NCI-H1105 (cell line): ENCODE measurements at places on chromosomes 5 and 9.

- no peak for DNase-seq
Observed at GRCh38 chr5:116395631-116396203, 178.9 kb downstream of the SEMA6A start.

DNA sequence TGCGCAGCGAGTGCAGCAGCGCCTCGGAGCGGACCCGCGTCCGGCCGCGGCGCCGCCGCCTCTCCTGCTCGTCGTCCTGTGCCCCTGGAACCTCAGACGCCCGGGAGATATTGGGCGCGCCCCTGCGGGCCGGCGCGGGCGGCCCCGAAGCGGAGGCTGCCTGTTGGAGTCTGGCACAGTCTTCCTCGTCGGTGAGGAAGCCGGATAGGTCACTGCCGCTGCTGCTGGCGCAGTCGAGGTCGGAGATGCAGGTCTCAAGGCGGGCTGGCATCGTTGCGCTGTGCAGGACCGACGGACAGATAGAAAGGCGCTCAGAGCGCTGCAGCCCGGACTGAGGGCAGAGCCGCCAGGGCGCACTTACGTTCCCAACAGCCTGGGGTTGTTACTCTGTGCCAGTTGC, 344 bp downstream of the NEUROG1 start:
- no peak for DNase-seq

GRCh38 chr5:93226202-93226735, 354.8 kb downstream of the NR2F1-AS1 start:
- DNase-seq: no peak

DNA sequence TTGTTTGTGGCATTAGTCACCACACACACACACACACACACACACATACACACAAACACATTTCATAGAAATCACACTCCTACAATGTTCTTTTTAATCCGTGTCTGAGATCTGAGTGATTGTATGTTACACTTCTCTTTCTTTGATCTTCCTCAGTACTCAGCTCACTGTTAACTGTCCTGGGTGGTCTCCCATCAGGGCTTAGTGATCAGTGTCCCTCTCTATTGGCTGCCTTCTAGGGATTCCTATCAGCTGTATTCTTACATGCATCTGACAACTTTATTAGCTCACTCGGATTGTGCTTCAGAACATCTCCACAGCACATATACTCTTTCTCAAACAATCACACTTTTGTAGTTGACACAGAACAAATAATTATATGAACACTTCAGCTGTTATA, 170.2 kb upstream of the POU5F2 start:
- no peak for DNase-seq

DNA sequence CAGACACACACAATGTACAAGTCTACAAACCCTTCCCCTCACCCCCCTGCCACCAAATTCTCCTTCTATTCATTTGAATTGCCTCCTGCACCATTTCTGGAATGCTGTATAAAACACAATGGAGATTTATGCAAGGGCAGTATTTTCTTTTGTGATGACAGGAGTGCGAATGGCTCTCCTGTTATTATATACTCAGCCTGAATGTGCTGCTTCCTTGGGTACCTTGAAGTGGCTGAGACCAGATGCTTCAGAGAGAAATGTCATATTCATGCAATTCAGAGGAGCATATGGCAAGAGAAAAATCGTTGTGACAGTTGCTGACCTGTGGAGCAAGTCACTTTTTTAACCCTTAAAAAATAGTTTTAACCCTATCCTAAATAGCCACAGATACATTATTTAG, 468.0 kb upstream of the WWC1 start:
- no peak for DNase-seq

GRCh38 chr5:38607396-38607795, 51.0 kb upstream of the LIFR start:
- DNase-seq: no peak

GRCh38 chr9:70761139-70761670, 346.7 kb upstream of the KLF9 start:
- DNase-seq: peak; percentile 71

DNA sequence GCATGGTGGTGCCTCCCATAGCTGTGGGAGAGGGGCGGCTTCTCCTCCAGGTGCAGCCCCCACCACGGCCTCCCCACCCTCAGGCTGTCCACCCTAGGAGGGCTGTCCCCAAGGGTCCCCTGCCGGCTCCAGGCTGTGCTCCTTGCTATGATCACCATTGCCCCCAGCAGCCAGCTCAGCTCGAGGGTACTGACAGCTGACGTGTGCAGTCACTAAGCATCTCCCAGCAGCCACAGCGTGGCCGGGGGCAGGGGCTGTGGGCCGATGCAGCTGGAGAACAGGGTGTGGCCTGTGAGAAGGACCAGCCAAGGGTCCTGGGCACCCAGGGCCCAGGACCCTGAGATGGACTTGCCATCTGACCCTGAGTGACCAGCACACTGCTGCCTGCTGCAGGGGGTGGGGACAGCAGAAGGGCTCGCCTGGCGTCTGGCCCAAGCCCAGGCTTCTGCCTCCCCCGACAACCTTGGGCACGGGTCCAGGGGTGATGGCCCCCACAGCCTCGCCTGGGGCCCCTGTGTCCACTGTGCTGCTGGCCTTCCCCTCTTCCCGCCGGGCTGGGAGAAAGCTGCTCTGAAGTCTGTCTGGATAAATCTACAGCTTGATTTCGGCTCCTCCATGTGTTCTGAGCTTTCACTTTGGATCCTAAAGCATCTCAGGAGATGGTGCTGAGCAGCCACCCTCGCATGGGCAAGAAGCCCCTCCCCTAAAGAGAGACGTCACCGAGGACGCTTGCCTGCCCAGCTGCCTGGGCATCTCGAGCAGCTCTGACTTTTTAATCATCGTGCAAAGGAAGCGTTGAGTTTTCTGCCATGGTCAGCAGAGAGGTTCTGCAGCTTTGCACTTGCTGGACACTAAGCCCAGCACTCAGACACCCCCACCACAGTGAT, 5.5 kb downstream of the KCNT1 start:
- no peak for DNase-seq

DNA sequence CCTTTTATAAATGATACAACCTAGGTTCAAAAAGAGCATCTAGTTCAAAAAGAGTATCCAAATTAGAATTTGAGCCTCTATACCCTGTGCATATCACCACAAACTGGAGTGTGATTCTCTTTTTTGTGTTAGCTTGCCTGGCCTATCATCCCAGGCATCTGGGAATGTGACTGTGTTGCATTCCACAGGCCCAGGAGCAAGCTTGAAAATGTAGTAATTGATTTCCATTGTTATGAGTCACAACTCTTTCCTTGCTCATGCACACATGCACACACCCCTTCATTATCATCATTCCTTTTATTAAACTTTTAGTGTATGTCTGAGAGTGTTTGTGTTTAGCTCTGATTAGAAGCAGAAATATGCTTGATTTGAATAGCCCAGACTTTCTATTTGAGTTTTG, 75.2 kb downstream of the FCHO2 start:
- no peak for DNase-seq

DNA sequence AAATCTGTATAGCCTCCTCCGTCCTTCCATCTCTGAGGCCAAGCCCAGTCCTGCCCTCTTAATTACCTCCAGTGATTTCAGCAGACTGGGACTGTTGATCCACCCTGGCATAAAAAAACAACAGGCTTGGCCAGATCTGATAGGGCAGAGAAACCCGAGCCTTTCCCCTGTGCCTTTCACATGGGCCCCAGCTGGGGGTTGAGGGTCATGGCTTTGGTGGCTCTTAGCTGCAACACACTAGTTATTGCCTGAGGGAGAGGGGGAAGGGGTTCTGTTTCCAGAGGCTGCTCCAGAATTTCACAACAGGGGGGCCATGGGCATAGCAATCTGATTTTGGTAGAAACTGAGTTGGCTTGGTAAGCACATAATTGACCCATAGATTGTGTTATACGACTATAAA, 21.2 kb upstream of the PANK3 start:
- DNase-seq: no peak

DNA sequence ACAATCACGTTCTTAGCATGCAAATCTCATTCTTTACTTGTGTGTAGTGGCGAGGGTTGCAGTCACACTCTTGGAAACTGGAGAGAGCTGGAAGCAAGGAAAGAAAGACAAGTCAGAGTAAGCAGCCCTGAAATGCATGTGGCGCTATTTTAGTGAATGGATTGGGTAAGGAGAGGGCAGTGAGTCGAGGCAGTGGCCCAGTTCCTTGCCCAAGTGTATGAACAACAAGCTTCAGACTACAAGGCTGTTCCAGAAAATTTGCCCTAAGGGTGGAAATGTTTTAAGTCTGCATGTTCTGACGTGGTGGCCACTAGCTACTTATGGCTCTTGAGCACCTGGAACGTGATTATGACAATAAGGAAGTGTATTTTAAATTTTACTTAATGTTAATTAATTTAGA, 59.4 kb upstream of the PTPN3 start:
- DNase-seq: no peak

GRCh38 chr5:123579410-123579809, 67.4 kb downstream of the CSNK1G3 start:
- DNase-seq: no peak

DNA sequence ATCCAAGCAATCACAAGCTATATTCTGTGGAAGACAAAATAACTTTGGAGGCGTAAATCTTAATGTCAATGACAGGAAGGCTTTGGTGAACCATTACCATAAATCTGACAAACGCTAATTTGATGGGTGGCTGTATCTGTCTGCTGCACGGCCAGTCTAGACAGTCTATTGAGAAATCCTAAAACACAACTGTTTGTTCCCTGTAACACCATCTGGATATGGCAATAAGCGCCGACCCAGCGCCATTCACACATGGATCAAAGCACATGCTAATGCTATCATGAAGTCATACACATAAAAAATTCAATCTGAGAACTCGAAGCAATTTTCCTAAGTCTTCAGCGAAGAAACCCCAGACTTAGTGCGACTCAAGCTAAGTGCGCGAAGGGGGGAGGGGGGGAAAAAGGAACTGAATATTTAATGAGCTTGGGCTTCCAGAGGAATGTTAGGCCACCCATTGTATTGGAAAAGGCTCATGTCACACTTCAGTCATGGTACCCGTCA, 95.1 kb downstream of the ARL15 start:
- DNase-seq: no peak

DNA sequence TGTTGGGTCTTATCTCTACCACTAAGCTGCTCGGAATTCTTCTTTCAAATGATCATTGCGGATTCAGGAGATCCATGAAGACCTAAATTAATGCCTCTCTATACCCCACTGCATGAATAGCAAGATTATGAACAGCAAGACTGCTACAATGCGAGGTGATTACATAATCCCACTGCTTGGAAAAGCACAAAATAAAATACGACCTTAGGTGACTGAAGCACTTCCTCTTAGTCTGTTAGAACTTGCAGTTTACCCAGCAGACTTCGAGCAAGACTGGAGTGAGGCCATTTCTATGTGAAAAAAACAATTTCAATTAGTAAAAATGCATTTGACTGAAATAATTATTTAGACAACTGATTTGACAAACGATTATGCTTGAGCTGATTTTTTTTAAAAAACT, 59.8 kb downstream of the SH3RF2 start:
- no peak for DNase-seq

DNA sequence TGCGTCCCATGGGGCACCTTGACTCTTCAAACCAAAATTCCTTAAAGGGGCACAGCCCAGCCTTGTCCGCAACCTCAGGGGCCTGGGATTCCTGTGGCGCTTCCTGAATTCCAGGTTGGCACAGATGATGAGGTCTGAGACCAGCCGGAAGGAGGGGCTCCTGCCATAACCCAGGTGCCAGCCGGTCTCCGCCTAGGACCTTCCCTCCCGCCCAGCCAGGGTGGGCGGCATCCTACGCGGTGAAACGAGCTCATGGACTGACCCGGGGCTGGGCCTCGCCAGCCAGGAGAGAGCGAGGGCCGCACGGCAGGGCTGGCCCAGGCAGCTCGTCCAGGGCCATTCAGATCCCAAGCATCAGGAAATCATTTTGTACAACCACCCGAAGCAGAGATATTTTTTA, 23.0 kb downstream of the AMBP start:
- no peak for DNase-seq

- no peak for DNase-seq
Observed at GRCh38 chr9:1129382-1129781, 79.2 kb downstream of the DMRT2 start.

DNA sequence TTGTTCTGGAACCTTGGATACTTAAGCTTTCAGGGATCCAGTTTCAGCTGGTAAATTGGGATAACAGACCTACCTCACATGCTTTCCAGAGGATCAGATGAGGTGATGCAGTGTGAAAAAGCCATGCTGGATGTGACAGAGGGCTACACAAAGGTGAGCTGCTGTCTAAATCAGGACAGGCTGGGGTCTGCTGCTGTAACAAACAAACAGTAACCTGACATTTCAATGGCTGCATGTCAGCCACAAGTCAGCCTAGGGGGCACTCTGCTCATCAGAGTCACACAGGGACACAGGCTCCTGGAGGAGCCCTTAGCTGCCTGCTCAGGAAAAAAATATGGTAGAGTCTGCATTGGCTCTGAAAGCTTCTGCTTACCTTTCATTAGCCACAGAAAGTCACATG, 66.7 kb upstream of the EGFLAM start:
- DNase-seq: no peak

GRCh38 chr9:127614961-127615360, 2.9 kb downstream of the STXBP1 start:
- DNase-seq: no peak

DNA sequence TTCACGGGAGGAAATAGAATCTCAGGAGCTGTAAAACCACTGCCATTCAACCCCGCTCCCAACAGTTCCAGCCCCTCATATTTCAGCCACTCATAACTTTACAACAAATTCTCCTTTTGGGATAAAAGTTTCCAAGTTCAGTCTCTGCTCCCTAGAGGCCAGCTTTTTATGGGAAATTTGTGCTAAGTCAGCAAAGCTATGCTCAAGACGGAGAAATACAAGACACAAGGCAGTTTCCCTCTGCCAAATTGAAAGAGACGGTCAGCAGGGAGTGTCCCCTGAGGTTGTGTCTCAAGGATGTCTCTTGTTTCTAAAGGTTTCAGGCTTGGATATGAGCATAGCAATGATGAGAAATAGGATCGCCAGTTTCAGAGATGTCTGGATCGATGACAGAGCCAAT, 608.6 kb downstream of the CCDC171 start:
- DNase-seq: no peak

- DNase-seq: no peak
Observed at GRCh38 chr9:20569525-20569924, 52.8 kb downstream of the MLLT3 start.

- DNase-seq: no peak
Observed at GRCh38 chr5:149550268-149550583, 1.0 kb downstream of the CSNK1A1 start.

GRCh38 chr9:91496351-91496750, 72.7 kb upstream of the NFIL3 start:
- no peak for DNase-seq
